ACHN (cell line): ENCODE measurements at places on chromosomes 12 and 14.

GRCh38 chr12:54935235-54935951, 49.2 kb downstream of the TESPA1 start:
- peak; percentile 77 for DNase-seq

DNA sequence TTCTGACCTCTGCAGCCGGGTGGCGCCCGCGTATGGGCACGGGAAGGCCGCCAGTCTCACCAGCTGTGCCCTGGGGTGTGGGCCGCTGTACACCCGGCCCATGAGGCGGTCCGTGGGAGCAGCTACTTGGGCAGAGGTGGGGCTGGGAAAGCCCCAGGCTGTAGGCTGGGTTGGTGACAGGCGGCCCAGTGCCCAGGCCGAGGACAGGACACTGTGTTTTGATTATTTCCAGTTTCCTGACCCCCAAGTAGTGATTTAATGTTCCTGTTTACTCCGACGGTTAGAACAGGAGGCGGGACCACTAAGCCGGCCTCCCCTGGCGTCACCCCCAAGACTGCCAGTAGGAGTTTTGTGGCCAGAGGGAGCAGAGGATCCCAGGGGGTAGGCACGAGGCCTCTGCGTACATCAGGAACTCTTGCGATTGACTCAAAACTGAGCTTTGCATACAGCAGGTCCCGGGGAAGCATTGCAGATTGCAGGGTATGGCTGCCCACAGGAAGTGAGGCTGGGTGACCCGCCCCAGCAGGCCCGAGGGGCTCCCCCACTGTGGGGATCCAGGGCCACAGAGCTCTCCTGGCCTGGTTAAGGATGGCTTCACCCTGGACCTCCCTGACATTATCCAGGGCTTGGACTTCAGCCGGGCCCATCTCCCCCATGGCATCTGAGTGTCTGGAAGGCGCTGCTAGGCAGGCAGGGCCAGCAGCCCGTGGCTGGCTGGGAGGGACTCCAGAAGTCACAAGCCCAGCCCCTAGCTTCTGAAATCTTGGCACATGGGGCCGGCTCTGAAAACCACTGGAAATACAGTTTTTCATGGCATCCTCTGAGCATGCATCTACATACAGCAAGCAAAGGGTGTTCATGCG, 42.5 kb upstream of the DIO3 start:
- no peak for DNase-seq

DNA sequence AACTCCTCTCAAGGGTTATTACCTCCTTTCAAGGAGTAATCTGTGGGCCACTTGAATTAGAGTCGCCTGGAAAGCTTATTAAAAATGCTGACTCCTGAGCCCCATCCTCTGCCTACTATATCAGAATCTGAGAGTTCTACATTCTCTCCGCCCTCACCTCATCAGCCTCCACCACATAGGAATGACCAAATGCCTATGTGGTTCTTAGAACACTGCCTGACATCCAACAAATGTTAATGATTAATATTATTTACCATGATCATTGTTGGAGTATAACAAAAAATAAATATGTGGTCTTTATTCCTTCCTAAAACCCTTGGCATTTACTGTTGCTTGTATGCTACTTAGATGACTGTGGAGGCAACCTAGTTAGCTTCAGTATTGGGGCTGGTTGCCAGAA, 91.9 kb downstream of the BBS10 start:
- DNase-seq: no peak

DNA sequence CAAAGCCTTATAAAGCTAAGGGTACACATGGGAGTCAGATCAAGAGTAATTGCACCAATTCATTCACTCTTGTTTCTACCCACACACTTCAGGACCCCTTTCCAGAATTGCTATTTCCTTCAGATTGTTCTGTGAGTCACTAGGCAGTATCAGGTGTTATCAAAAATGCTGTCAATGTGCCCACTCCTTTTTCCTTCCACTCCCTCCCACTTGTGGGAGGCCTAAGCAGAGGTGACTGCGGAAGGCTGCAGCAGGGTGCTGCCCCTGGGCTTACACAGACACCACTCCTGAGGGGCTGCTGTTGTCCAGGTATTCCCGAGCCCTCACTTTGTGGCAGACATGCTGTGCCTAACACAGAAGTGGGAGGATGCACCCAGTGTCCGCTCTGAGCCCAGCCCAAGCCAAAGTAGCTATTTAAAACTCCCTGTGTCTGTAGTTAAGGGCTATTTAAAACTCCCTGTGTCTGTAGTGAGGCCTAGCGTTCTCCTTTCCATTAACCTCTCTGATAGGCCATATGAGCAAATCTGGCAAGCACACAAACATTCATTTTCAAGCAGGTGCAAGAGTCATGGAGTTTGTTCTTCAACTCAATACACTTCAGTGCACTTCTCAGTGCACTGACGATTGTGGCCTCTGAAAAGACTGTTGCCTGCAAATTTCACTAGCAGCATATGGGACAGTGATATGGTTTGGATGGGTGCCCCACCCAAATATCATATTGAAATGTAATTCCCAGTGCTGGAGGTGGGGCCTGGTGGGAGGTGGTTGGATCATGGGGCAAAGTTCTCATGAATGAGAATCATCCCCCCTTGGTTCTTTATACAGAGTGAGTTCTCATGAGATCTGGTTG, 117.8 kb downstream of the PHLDA1 start:
- no peak for DNase-seq

GRCh38 chr14:104286086-104286485, 147.7 kb downstream of the KIF26A start:
- no peak for DNase-seq

DNA sequence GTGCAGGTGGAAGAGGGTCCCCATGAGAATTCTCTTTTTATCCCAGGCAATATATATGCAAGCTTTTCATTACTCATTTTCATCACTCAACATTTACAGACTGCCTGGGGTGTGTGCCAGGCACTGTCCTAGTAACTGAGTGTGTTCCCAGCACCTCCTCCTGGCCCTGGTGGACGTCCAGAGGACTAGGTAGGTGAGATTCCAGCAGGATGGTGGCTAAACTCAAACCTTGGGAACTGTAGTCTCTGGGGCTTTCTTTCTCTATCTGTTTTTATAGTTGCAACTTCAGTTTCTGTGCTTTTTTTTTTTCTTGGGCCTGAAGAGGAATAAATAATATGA, 63.8 kb downstream of the SUSD6 start:
- DNase-seq: no peak

DNA sequence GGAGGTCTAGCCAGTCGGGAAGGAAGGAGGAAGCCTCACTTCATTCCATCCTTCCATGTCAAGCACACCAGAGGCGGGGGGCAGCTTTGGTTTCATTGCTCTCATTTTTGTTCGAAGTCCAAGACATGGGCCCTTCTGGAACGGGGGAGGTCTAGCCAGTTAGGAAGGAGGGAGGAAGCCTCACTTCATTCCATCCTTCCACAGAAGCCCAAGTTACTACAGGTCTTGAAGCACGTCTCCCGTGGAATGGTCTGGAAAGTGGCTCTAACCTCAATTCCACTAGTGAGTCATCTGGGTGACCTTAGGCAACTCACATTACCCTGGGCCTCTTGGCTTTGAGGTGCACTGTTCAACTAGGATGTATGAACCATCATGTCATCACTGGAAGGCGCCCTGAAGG, 156.3 kb downstream of the NTF3 start:
- no peak for DNase-seq

- DNase-seq: no peak
These were observed 235.9 kb downstream of the CPNE8 start for GRCh38 chr12:38669530-38669929.

- no peak for DNase-seq
These were observed 4.9 kb downstream of the PRICKLE1 start for GRCh38 chr12:42584651-42585111.

GRCh38 chr14:58100735-58101368, 51.2 kb downstream of the ARMH4 start:
- DNase-seq: no peak

- DNase-seq: no peak
These were observed 73.1 kb upstream of the RIN3 start for GRCh38 chr14:92440345-92441003.

DNA sequence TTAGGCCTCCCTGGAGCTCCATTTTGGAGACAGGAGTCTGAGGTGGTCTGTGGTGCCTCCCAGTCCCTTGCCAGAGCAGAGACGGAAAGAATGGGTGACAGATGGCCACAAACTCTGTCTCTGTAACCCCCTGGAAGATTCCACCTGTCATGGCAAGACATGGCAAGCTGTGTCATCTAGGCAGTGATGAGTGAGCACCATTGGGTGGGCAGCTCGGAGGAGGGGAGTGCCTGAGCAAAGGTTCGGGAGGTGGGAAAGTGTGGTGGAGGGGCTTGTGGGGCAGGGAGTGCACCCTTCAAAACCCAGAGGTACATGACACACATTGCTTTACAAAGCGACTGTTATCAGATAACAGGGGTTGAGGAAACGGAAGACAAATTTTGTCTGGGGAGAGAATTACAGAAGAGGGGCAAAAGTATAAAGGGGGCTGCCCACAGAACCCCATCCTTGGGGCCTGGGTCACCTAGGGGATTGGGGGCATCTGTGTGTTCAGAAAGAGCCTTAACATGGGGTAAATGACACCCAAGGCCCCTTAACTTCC, 3.5 kb downstream of the RIN3 start:
- DNase-seq: no peak

- no peak for DNase-seq
These were observed 75.7 kb upstream of the PPM1H start for GRCh38 chr12:63010698-63011097.

DNA sequence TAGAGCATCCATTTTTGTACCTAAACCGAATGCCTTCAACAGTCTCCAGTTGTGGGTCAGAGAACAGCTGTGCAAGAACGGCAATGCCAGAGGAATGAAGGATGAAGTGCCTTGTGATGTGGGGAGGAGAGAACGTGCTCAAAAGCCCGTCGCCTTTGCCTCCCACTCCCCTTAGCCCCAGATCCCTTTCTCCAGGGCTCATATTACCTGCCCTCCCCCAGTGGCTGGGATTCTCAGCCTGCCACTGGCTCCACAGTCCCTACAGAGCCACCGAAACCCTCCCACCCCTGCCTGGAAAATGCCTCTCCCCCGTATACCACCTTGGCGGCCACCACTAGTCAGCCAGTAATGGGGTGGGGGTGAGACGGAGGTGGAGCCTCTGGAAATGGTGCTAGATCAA, 158.5 kb downstream of the ZFP36L1 start:
- DNase-seq: no peak

GRCh38 chr14:64789696-64790095, 85.5 kb downstream of the PLEKHG3 start:
- no peak for DNase-seq

DNA sequence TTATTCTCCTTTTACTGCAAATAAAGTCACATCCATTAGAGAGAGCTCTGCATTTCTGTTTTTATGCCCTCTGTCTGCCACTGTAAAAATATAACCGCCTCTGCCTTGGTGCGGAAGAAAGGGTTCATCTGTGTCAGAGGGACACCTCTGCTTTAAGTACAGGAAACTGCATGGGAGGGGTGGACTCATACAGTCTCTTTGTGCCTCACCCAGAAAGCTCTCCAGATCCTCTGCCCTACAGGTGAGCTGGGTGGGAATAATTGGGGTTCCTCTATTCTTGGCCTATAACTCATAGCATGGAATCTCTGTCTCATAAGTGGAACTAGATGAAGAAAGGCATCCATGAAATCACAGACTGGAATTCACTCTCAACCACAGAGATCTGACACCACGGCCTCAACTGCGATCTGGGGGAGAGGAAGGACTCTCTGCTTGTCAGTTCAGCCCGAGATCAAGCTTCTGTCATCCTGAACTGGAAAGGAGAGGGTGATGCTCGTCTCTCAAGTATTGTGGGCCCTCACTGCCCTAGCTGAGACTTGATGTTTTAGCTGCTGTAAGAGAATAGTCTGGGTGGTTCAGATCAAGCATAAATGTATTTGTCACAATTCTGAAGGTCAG, 702.3 kb downstream of the TMEM121 start:
- no peak for DNase-seq

DNA sequence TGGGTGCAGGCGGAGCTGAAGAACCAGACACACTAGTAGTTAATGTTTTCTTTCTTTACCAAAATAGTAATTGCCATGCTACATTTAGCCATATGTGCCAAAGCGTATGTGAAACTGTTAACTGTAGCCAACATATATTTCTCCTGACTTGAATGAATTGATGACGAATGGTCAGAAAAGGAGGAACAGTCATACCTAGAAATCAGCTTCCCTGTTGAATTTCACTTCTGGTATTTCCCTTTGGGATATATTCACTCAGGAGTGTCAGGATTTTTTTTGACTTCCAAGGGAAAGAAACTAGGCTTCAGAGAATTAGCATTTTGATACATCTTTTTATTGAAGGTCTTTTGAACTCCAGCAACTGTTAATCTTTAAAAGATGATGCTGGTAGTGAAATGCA, 87.0 kb downstream of the ERC1 start:
- DNase-seq: no peak

DNA sequence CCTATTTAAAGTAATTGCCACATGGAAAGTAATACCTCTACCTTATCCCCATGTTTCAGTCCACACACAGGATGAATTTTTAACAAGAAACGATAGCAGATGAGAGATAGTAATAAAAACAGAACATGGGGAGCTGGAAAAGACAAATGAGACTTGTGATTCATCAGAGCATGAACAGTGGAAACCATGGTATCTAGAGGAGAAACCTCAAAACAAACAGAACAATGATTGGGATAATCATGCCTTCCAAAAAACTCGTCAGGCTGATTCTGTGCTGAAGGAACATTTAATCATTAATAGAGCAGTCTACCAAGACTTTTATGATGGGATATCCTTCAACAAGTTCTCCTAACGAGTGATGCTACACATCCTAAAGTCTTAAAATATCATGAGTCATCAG, 1390.7 kb downstream of the FSCB start:
- DNase-seq: no peak

DNA sequence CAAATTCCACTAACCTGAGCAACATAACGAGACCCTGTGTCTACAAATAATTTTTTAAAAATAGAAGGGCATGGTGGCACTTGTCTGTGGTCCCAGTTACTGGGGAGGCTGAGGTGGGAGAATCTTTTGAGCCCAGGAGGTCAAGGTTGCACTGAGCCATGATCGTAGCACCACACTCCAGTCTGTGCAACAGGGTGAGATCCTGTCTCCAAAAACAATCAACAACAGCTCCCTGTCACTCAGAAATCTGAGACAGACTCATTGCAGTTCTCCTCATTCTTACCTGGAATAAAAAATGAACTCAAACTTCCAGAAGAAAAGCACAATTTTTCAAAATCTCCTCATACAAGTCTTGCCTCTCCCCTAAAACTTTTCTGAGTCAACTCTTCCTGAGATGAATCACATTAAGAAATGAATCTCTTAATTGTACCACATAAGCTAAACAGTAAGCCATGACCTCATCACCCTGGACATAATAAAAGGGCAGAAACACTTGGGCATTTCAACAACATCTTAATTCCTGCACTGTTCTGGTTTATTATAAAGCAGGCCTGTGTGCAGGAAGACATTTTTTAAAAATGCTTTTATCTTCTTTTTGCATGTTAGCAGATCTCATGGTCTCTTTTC, 214.3 kb upstream of the CDKN3 start:
- peak; percentile 66 for DNase-seq

- DNase-seq: no peak
These were observed 106.8 kb downstream of the PELI2 start for GRCh38 chr14:56224691-56225681.

GRCh38 chr12:91142221-91142631, 30.9 kb upstream of the LUM start:
- no peak for DNase-seq

- DNase-seq: no peak
These were observed 10.2 kb downstream of the ARHGDIB start for GRCh38 chr12:14950982-14951746.
